ENCODE measurements at places on chromosomes 3 and 15.

DNA sequence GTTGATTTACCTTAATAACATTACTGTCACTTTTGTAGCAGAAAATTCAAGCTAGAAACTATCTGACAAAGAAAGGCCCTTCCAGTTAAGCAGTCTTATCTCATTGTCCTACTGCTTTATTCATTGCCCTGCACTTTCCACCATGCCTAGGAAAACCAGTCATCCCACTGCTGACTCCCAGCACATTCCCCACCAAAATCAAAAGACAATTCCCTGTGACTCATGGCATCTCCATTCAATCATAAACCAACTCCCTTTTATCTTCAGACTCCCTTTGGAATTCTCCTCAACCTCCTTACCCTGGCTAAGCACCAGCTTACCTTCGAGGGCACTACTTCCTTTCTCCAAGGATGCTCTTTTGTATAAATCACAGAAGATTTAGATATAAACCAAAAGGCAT is 184.3 kb downstream of the PLCH1 start:
- DNase-seq: no peak

DNA sequence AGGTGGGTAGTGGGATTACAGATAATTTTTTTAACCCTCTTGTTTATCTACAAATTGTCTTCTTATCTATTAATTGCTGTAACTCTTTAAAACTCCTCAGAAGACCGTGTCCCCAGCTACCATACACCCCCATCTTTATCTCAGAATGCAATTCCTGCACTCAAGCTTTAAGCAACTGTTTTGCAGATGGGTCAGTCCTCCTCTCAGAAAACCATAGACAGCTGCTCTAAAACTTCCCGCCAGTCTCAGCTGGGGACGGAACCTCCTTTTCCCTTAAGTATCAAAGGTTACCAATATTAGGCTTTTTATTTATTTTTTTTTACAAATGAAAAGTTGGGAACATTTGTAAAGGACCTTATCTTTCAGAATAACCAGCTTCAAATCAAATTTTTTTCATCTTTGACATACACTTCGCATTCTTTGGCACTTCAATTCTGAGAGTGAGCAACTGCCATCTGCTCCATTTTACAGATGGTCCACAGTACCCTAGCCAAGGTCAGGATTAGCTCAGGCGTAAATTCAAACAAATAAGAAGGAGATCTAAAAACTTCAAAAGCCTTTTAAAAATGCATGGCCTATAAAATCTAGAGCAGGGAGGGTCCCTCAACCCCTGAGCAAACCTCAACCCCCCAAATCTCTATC is 1.3 kb downstream of the GATM start:
- DNase-seq: no peak

DNA sequence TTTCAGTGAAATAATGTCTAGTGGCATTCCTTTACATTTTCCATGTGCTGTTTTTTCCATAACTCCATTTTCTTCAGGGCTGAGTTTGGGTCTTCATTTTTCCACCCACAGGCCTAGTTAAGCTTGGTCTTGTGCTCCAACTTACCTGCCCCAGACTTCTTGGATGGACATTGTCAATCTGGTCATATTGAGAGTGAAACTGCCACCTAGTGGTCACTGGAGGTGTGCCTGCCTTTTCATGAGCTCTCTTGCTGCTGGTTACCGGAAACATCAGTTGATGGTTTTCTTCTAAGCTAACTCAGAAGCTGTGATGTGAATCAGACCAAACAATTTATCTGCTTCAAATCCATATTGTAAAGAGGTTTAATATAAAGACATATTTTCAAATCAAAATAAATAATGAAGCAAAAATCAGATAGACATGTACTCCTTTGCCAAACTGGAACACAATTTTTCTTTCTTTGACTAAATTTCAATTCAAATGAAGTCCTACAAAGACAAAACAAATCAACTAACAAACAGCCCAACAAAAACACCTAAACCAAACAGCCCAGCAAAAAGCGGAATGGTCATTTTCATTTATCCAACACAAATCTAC is 135.1 kb upstream of the RASGRP1 start:
- DNase-seq: peak; percentile 68

DNA sequence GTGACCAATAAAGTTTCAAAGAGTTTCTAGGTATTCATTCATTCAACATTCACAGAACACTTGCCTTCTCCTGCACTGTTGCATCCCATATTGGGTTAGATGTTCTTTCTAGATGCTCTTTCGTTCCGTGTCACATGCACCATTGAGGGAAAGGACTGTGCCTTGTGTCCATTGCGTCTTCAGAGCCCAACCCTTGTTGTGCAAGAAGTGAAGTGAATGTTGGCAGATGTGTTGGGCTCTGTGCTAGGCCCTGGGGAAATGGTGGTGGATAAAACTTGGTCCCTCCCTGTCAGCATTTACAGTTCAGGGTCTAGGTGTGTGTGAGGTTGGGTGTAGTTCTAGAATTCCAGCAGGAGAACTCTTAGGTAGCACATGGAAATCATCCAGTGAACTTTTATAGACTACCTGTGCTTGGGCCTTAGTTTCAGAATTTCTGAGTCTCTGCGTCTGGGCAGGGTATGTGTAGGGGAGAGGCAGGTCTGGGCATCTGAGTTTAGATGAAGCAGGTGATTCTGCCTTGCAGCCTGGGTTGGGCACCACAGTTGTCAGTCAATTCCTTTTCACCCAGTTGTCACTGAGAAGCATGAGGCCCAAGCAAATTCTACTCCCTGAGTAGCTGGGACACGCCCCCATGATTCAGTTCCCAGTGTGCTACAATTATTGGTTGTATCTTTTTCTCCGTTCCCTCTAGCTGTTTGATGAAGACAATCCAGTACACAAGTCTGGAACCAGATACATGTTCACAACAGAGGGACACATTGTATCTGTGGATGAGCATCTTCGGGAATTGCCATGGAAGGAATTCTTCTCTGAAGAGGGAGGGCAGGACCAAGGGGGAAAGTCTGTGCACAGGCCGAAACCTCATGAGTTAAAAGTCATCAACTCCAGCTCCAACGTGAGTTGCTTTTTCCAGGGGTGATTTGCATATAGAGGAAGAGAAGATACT is 25.4 kb downstream of the EDEM1 start:
- DNase-seq: no peak

DNA sequence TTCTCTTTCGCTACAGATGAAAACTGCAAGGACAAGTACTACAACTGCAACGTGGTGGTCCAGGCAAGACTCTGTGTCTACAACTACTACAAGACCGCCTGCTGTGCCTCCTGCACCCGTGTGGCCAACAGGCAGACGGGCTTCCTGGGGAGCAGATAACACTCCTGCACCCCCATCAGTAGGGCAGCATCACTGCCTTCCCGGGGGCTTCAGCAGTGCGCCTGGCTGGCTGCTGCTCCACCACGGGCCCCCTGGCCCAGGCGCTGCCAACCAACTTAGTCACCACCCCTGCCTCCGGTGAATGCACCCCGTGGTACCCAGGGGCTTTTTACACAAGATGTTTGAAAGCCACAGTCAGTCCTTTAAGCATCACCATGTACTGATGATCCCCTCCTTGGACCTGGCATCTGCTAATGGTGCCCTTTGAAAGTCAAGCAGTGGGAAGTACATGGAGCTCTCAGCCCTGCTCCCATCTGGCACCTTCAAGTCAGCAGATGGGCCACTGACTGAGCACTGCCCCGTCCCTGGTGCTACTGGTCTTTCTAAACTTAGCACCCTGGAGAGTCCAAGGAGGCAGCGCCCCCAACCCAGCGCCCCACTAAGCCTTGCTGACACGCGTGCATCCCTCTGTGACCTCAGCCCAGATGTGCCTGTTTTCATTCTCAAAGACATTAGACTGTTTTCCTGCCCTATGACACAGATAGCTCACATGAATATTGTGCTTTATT is 33.0 kb upstream of the NR2E3 start:
- DNase-seq: no peak

DNA sequence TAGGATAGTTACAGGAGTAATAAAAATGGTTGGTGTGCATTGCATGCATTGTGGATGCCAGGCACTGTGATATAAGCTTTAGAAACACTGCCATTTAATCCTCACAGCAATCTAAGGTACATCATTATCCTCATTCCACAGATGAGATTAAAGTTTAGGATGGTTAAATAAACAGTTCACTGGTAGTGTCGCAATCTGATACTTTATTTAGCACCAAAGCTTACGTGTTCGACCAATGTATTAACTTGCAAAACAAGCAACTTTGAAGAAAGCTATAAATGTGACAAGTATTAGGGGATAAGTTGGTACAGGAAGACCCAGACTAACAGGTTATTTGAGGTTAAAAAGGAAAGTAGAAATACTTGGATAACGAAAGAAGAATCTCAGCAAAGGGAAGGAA is 150.5 kb upstream of the ZNF385D start:
- no peak for DNase-seq

GRCh38 chr15:60971732-60972131 is 257.4 kb downstream of the RORA start:
- no peak for DNase-seq

DNA sequence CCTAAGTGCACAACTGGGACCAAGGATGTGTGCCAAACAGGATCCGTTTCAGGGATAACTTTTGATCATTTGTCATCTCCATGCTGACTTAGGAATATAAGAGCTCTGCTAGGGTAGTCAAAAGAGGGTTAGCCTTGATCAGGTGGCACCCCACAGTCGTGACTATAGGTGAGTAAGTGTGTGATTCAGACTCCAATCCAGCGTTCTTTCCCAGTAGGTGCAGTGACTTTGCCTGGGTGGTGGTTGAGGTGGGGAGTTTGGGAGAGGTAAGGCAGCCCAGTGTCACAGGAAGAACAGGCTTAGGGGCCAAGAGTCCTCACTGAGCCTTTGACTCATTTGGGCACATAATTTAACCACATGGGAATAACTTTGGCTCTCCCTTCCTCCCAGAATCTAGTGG is 51.0 kb downstream of the CHDH start:
- DNase-seq: no peak

GRCh38 chr3:41999909-42000308 is 38.0 kb upstream of the ULK4 start:
- no peak for DNase-seq

DNA sequence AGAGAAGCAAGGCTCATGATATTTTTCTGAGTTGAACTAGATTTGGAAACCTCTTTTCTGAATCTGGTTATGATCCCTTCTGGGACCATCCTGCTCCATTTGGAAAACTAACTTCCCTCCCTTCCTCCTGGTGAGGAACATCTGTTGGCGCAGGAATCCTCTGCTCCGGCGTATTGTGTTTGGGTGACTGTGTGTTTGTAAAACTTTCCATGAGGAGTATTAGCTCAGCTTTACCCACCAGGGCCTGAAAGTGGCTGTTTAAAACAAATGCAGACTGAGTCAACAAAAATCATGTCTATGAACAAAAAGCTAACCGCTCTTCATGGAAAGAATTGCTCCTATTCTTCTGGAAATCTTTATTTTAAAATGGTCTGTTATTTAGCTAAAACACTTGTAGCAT is 17.7 kb downstream of the STARD9 start:
- no peak for DNase-seq

- no peak for DNase-seq
These were observed 108.3 kb downstream of the TOP2B start for GRCh38 chr3:25556447-25556846.

DNA sequence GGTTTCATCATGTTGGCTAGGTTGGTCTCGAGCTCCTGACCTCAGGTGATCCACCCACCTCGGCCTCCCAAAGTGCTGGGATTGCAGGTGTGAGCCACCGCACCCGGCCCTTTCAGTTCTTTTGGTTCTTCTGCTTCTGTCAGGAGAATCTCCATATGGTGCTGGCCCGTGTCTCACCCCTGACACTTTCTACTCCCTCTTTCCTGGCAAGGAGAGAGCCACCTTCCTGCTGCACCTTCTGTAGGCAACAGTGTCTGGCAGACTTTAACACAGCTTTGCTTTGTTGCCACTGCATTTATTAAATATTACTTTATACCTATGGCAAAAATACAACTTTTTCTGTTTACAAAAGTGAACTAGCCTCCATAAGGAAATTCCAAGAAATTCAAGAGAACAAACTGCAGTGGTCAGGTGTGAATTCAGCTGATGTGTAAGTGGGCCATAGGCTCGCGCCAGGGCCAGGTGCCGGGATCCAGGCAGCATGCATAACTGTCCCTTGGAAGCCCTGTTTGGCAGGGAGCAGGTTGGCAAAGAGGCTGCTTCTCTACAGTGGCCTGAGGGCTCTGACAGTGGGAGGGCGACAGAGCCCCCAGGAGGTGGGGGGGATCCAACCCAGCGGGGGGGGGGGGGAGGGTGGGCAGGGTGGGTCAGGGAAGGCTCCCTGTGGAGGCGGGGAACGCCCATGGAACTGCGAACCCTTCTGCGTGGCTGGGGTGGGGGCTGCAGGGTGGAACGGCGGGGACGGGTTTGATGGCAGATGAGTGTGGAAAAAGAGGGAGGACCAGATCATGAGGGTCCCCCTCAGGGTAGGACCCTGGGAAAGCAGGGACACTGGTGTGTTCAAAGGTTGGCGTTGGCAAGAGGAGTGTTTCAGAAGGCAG is 21.1 kb downstream of the CTSH start:
- DNase-seq: no peak

DNA sequence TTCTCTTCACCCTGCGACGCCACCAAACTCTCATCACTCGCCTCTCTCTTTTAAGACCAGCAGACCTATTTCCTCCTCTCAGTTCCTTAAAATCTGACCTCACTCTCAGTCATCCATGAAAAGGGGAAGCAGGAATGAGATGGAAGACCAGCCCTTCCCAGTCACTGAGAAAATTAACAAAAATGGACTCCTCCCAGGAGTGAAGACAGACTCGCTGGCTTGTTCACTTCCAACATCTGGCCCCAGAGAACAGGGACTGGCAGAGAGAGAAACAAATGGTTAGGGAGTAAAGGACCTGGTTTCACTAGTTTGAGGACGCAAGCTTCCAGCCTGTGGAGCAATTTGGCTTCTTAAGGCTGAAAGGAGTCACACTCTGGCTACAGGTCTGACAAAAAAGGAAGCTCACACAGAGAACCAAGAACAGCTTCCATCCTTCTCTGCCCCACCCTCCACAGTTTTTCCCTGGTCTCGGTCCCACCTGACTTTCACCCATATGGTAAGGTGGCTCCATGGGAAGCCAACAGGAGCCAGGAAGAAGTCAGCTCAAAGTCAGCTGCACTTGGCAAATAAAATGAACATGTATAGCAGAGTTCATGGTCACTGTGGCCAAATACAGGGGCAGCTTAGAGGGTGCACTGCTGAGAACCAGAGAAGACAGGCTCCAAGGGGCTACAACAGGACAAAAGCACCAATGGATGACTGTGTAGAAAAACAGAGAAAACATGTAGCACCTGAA is 57.2 kb downstream of the ITGB5 start:
- DNase-seq: no peak

GRCh38 chr3:155441506-155441905 is 148.0 kb upstream of the STRIT1 start:
- DNase-seq: no peak

All from activated CD4-positive, alpha-beta T cell treated with anti-CD3 and anti-CD28 coated beads for 4 hours (primary cell).